ENCODE measurements at places on chromosomes 4 and X.

DNA sequence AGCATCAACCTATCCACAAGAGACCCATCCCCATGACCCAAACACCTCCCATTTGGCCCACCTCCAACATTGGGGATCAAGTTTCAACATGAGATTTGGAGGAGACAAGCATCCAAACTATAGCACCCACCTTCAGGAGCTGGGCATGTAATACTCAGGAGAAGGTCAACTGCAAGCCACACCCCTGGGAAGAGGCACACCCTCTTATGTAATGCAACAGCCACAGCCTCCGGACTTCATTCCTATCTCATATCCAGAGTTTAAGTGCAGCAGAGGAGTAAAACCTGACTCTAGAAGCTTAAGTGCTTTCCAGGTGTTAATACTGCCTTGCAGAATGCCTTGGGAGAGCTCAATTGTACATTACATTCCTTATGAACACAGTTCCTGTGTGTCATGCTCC, 197.4 kb downstream of the PTTG2 start:
- no peak for DNase-seq

- no peak for DNase-seq
Observed at GRCh38 chr4:98556451-98556850, 102.0 kb downstream of the TSPAN5 start.

GRCh38 chrX:35699642-35700041, 98.5 kb upstream of the MAGEB16 start:
- DNase-seq: no peak

- no peak for DNase-seq
Observed at GRCh38 chr4:23938796-23939195, 48.9 kb upstream of the PPARGC1A start.

DNA sequence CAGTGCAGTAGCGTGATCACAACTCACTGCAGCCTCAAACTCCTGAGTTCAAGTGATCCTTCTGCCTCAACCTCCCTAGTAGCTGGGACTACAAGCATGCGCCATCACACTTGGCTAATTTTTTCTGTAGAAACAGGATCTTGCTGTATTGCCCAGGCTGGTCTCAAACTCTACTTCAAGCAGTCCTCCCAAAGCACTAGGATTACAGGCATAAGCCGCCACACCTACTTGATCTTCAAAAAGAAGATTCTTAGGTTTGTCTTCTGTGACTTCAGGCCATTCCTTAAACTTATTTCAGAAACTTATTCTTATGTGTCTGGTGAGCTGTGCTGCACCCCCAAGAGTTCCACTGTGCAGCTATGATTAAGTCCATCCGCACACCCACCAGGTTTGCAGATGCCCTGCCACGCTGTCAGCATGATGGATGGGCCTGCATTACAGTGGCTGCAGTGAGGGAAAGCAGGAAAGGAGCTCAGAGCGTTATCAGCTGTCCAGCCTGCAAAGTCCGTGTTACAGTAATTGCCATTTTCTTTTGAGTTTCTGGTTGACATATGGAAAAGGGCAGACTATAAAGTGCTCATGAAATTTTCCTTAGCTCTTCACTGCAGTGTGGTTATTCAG, 146.6 kb downstream of the AASDH start:
- no peak for DNase-seq

DNA sequence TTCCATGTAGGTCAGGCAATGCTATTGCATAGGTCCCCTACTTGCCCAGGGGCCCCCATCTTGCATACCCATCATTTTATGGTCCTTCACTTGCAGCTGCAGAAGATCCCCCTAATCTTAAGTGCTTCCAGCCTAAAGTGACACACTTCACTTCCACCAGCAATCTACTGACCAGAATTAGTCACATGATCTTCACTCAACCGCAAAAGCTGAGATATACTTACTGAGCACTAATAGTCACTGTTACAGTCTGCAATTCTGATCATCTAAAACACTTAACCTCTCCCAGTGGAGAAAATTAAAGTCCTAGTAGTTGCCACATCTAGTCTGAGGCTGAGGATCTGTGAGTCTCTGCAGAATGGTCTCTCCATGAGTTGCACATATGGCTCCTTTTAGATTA, 82.1 kb downstream of the AREG start:
- no peak for DNase-seq

DNA sequence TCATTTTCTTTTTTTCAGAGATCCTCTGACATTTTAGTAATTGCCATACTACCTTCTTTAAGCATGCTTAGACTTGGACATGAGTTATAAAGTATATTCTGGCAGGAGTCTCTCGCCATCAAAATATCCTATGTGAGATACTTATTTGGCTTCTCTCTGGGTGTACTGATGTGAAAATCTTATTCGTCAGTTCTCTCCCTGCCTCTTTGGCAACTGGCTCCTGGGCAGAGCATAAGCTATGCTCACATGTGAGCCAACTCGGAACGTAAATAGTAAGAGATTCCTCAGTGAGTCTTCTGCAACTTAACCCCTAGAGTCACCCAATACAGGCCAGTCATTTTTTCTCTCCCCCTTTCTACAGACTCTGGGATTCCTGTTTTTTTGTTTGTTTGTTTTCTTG, 91.6 kb downstream of the MAGEB17 start:
- no peak for DNase-seq

DNA sequence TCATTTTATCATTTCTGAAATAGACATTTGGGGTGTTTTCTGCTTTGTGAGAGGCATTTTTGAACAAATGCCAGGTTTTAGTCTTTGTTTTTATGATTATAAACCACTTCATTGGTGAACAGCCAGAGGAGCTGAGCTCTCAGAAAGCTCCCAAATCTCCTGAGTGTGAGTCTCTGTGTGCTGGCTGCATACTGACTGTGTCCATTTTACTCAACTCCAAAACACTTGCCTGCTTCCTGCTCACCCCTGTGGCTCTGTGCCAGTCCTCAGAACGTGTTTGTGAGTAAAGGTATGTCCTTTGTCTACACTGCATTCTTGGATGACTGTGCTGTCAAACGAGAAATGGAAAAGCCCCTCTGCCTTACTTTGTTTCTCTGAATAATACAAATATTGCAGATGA, 5.4 kb upstream of the LRAT start:
- DNase-seq: no peak

DNA sequence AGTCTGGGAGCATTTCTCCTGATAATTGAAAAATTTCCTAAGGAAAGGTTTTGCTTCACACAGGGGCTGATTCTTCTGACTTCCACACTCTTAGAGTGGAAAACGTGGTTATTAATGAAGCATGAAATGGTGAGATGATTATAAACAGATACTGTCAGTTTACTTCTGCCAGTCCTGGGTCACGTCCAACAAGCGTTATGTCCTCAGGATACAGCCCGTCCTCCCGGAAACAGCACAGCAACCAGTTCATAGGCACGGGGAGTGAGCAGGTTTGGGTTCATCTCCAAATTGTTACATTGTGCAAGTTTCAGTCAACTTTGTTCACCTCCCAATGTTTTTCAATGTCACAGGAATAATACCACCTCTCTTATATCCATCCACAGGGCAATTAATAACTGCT, 98.8 kb downstream of the NPNT start:
- DNase-seq: no peak

- DNase-seq: no peak
Observed at GRCh38 chrX:37644381-37645305, 40.9 kb upstream of the XK start.

DNA sequence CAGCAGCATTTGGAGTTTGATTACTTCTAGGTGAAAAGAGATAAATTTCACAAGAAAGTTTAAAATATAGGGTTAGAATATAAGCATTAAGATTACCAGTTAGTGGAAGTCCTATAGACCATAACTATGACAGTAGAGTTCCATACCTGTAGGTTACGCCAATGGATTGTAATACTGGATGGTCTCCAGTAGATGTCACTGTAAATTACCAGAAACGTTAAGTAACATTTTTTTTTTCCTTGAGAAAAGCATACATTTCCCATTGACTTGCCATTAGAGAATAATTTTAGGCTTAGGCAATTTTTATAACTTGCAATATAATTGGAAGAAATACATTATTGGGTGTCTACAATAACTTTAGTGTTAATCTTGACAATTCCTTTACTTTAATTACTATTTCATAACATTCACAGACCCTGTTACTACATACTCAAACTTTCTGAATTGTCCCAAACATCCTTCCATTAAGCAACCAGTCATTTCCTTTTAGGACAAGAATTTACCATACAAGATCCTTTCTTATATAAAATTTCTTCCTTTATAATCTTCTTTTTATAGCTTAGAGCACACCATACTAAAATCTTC, 304.1 kb upstream of the TECRL start:
- no peak for DNase-seq

GRCh38 chrX:64198036-64198435, 7.5 kb downstream of the AMER1 start:
- no peak for DNase-seq

- no peak for DNase-seq
Observed at GRCh38 chr4:177410566-177410965, 31.7 kb downstream of the AGA start.

- DNase-seq: no peak
Observed at GRCh38 chrX:49072712-49073095, 1.1 kb downstream of the PRAF2 start.

GRCh38 chrX:97290199-97290598, 406.5 kb downstream of the RPA4 start:
- peak; percentile 35 for DNase-seq

GRCh38 chrX:19183761-19184477, 61.7 kb upstream of the ADGRG2 start:
- no peak for DNase-seq

DNA sequence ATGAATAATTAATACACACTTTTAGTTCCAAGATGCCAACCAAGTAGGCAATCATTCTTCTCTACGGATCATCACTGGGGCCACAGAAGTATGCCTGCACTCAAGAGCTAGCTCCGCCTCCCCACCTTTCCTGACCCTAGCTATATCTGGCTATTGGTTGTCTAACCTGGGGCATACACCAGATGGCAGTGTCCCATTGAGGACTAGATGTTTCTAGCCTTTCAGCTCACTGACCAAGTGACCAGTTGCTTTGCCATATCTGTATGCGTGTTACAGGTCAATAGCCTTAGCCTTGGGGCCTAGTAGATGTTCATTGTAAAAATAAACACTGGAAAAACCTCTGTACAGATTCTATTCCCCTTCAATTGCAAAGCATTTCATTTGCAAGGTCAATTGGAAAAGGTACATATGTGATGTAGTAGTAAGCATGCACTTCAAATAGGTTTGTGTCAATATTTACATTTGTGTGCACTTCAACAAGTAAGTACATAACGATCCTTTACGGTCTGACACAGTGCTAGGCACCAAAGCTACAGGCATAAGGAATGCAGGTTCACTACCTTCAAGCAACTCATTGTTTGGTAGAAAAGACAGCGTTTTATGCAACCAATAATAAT, 521.7 kb downstream of the PPARGC1A start:
- no peak for DNase-seq

DNA sequence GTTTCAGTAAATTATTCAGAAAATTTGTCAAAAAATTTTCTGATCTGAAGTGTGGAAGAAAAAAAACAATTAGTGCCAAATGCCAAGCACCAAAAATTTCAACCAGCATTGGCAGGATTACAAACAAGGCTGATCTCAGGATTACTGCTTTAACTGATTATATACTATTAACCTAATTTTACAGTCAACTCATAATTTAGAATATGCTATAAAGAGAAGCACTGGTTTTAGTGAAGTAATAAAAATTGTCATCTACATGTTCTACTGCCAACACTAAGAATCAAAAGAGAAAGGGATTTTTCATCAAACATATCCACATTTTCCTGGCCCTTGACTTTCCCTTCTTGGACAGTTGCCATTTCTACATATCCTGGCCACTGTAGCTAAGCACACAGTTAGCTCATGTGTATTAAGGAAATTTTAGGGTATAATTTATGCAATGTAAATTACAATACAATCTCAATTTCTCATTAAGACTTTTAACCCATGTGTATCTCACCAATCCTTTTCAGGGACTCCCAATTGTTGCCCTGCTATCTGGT, 33.8 kb downstream of the THOC2 start:
- no peak for DNase-seq

GRCh38 chr4:128703948-128704347, 105.6 kb upstream of the JADE1 start:
- DNase-seq: no peak

GRCh38 chr4:150859453-150859852, 155.6 kb downstream of the LRBA start:
- no peak for DNase-seq

GRCh38 chr4:76677571-76678326, 220.2 kb downstream of the SOWAHB start:
- DNase-seq: no peak

DNA sequence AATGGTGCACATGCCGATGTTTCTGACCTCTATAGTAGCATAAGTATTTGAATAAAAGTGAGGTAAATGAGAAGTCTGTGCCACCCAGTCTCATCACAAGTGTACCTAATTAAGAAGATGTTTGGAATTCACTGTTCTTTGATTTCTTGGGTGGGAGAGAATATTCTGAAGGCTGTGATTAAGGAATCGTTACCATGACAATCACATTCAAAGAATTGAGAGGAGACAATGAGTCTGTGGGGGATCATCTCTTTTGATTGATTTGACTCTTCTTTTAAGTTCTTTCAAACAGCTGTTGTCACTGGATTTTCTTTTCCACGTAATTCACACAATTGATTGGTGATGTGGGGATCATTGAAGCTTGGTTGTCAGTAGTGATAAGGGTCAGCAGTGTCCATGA, 18.1 kb downstream of the FHL1 start:
- no peak for DNase-seq

GRCh38 chr4:56575820-56576429, 70.3 kb downstream of the ARL9 start:
- DNase-seq: no peak

DNA sequence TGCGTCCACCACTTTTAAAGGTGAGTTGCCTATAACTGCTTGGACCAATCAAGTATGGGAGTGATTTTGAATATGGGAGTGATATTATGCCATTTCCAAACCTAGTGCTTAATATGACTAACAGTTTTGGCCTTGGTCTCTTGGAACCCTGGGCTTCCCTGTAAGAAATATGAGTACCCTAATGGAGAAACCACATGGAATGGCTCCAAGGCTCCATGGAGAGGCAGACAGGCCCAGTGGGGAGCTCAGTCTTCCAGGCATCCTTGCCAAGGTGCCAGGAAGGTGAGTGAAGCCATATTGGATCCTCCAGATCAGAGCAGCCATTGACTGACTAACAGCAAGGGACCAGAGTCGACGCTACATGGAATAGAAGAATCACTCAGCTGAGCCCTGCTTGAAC, 53.2 kb downstream of the MAML3 start:
- DNase-seq: no peak

- DNase-seq: no peak
Observed at GRCh38 chr4:136484996-136485395, 1047.3 kb downstream of the PCDH18 start.

DNA sequence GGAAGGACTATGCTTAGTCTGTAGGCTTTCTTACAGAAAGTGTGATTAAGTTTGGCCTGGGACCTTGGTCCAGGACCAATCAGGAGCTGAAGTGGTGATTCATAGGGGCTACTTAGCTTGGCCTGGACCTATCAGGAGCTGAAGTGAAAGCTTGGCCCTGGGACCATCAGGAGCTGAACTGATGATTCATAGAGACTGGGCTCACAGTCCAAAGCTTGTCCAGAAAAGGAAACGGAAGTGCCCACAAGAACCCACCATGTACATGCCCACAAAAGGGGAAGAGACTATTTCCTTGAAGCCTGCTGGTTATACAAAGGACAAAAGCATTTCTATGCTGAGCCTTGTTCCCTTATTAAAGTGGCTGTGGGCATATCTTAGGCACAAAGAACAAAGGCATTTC, 12.6 kb downstream of the TENT5D start:
- DNase-seq: no peak

All from NT2/D1 (cell line).